ENCODE measurements at places on chromosomes 11 and 22.
A peak's percentile ranks its signal among the peaks of the same experiment; 100 is the strongest.

GRCh38 chr11:21774212-21774611 is 418.7 kb upstream of the ANO5 start:
- no peak for DNase-seq

- no peak for DNase-seq
Observed at GRCh38 chr11:70430671-70431574, 32.6 kb downstream of the CTTN start.

DNA sequence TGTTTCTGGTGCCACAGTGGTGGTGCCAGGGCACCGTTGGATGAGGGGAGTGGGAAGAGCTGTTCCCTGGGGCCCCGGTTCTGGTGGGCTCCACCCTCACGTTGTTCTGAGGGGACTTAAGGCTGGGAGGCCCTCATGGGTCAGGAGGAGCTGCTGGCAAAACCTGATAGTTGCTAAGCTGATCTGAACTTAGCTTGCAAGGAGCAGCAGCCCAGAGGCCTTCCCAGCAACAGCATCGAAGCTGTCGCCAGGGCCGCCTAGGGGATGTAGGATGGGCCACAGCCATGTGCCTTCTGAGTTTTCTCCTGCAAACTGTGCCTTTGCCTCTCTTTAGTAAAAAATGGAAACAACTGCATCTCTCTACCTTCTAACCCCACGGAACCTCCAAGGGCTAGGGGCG is 240.2 kb downstream of the TBC1D22A start:
- DNase-seq: no peak

DNA sequence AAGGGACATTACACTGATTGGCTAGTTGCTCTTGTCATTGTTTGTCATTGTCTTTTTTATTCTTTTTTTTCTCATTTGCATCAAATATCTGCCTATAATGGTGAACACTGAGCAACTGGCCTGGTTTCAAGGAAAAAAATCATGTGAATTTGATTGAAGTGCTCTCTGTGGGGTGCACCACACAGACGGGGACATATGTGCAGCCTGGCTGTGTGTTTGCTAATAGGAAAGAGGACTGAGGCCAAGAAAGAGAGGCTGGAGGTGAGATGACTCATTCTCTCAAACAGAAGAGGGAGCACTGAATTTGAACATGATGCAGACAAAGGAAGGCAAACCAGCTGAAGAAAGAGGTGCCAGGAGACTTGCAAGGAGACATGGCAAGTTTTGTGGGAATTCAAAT is 684.9 kb upstream of the CCDC90B start:
- DNase-seq: no peak

GRCh38 chr11:45847911-45848316 is 639 bp downstream of the CRY2 start:
- DNase-seq: peak; percentile 2

DNA sequence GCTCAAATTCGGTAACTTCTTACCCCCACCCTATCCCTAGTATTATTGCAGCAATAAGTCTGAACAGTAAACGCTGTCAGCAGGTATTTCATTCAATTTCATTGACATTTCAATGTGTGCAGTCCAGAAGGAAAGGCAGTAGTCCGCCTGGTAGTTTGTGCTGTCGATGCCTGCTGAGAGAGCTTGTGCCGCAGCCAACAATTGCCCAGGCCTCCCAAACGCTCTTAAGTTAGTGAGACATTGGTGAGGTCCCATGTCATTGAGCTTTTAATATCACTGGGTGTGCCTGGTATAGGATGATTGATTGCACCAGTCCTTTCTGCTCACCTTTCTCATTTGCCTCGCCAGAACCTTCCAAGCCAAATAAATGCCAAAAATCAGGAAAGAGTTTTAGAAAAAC is 28.1 kb downstream of the ALKBH3 start:
- no peak for DNase-seq

DNA sequence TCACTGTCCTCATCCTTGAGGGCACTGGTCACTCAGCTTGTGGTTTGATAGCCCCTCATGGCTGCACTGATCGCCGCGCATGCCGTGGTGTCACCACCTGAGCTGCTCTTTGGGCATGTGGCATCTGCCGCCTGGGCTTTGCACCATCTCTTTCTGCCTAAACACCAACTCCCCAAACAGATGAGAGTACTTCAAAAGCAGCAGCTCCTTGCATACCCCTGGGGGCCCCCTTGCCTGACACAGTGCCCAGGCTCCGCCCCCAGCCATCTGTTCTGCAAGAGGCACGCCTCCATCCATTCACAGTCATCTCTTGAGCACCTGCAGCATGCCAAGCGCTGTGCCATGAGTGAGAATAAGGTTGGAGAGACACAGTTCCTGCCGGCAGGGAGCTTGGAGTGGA is 104.5 kb upstream of the B3GAT1 start:
- no peak for DNase-seq

DNA sequence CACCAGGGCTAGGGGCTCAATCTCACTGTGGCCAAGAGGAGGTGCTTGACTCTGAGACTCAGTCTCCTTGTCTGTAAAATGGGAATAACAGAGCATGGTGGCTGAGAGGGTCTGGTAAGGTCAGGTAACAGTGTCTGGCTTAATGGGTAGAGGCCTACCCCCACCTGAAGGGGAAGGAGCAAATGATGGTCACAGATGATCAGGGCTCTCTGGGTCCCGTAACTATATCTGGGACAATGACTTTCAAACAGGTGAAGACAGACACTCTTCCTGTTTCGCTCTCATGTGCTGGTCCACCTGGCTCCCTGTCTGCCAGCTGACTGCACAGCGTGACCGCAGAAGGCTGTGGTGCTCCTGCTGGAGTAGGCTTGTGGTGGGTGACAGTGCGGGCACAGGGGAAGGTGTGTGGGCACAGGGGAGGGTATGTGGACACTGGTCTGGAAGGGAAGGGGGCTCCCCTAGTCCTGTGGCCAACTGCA is 4.0 kb downstream of the A4GALT start:
- no peak for DNase-seq

DNA sequence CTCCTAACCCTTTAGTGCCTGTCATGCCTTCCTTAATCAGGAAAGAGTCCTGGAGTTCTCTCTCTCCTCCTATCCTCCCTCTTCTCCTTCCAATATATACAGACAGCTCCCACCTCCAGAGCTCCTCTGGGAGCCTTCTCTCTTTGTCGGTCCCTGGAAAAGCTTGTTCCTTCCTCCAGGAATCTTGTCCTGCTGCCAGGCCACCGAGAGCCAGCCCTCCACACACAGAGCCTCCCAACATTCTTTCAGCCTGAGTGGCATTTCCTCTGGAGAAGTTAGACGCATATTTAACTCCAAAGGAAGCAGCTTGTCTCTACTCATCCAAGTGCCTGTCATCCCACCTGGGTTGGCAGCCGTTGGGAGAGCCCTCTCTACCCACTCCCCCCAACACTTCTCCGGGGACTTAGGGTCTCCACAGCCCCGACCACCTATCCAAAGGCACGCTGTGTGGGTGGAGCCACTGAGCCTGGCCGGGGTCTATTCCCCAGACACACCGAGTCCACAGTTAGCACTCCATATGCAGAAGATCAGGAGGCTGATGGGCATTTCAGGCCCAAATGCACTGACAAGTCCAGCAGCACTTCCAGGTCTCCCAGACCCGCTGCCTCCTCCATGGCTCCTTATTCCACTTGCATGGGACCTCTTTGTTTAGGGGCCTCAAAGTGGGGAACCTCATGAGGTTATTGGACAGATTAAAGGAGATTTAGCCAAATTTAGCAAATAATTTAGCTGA is 31.1 kb downstream of the DKK3 start:
- DNase-seq: no peak

DNA sequence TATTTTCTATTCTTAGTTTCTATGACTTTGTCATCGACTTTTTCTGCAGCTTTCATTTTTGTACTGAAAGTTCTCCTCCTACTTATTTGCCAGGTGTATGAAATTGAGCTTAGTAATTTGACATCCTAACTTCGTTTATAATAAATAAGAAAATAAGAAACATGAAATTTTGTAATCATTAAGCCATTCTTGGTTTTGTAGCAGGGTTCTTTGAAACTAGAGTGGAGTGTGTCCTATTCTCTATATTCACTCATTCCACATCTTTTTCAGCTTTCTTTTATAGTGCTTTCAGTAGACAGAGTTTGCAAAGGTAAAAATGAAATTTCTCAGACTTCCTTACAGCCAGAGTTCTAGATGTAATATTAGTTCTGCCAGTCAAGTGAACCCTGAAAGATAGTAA is 47.8 kb downstream of the FANCF start:
- no peak for DNase-seq

DNA sequence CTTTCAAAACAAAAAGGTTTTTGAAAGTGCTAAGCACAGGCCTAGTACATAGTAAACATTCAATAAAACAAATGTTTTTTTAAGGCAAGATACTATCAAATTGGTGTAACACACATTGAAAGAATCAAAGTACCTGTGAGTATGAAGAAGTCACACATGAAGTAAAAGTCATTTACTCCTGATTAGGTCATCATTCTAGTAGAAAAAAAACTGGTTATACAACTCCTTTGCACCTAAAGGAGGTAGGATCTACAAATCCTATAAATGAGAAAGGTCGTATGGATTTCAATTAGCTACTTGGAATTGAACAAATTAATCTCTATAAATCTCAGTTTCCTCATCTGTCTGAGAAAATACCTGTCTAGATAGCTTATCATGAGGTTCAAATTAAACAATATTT is 80.8 kb downstream of the SIK3 start:
- no peak for DNase-seq

GRCh38 chr11:46346886-46347636 is at the start of gene DGKZ:
Gene DGKZ, plus strand, starts transcription at chr11:46347463. Its CDS starts 197 bp downstream, at chr11:46347660.
- peak; percentile 59 for DNase-seq

- no peak for DNase-seq
Observed at GRCh38 chr11:128804481-128804880, 62.6 kb downstream of the KCNJ1 start.

GRCh38 chr11:45026835-45027234 is 76.2 kb upstream of the TP53I11 start:
- no peak for DNase-seq

- DNase-seq: no peak
Observed at GRCh38 chr11:128708660-128709059, 14.8 kb downstream of the FLI1 start.

GRCh38 chr11:77115181-77115611 is 12.6 kb downstream of the OMP start:
- DNase-seq: no peak

GRCh38 chr11:101666916-101667315 is 83.1 kb upstream of the TRPC6 start:
- DNase-seq: no peak

DNA sequence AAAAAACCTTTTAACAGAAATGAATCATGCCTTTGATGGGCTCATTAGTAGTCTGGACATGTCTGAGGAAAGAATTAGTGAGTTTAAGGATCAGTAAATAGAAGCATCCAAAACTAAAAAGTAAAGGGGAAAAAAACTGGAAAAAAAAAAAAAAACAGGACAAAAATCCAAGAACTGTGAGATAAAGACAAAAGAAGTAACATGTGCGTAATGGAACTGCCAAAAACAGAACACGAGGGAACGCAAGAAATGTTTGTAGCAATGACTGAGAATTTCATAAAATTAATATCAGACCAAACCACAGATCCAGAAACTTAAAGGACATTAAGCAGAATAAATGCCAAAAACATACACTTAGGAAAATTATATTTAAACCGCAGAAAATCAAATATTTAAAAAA is 77.4 kb downstream of the MS4A13 start:
- DNase-seq: no peak

- DNase-seq: no peak
Observed at GRCh38 chr11:79078999-79079398, 361.8 kb downstream of the TENM4 start.

GRCh38 chr11:113752932-113753331 is 20.6 kb downstream of the ZW10 start:
- no peak for DNase-seq

DNA sequence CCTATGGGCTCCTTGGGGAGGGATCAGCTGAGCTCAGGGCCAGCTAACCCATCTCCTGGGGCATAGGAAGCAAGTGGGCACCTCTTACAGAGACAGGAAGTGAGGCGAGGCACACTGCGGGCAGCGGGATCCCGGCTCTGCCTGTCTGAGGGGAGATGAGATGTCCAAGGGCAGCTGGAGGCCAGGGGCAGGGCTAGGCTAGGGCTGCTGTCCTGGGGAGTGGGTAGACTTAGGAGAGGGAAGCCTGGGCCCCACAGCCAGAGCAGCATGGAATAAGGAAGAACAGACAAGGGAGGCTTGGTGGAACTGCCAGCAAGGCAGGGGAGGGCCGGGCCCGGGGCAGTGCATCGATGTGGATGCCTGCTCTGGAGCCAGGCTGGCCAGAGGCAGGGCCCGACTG is 76.3 kb downstream of the MORC2 start:
- no peak for DNase-seq

DNA sequence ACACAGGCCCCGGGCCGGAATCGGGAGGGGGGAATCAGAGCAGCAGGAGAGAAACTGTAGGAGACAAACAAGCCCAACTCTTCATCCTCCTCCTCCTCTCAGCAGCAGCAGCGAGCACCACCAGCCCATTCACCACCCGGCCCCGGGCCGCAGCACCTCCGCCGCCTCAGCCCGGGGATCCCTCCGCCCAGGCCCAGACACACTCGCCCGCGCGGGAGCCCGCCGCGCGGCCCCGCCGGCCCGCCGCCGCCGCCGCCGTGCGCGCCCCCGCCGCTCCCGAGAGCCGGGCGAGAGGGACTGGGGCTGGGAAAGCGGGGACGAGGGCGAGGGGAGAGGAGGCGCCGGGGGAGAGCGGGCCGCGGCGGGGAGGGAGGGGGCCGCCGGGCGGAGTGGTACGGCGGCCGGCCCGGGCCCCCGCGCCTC is at the start of gene PHF21A:
Gene PHF21A (minus strand): TSS at position 154 of the 423 bp plus-strand sequence. CDS start 37,235 bp downstream, outside the sequence.
- DNase-seq: peak; percentile 74

DNA sequence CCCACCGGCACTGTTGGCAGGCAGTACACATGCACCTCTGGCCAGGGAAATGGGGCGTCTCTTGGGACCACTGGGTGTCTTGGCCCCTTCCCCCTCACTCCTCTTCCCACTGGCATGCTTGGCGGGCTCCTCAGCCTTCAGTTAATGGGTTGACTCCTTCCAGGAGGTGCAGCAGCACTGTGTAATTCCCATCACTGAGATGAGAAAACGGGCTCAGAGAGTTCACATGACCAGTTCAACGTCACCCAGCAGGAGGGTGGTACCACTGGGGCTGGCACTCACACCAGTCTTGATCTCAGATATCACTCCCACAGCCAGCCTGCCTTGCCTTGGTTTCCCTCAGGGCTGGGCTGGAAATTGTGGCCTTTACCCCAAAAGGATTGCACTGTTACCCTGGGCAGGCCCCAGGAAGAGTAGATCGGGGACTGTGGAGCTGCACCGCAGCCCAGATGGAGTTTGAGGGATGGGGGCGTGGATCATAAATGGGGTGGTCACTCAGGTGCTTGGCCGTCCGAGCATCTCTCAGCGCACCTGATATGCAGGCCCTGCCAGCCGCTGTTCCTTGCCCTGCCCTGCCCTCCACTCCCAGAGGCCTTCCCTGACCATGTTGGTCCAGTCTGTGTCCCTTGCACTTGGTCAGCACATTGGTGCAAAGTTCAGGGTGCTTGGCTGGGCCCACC is 16.9 kb downstream of the CAPN5 start:
- no peak for DNase-seq

DNA sequence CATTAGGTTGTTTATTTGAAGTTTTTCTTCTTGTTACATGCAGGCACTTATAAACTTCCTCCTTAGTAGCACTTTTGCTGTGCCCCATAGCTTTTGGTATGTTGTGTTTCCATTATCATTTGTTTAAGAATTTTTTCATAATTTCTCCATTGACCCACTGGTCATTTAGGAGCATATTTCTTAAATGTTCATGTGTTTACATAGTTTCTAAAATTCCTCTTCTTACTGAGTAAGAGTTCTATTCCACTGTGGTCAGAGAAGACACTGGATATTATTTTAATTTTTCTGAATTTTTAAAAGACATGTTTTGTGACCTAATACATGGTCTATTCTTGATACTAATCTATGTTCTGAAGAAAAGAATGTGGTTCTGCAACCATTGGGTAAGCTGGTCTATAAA is 333.0 kb downstream of the DDX10 start:
- no peak for DNase-seq

- no peak for DNase-seq
Observed at GRCh38 chr22:31272522-31273446, 19.5 kb downstream of the PIK3IP1 start.

Data from stimulated activated CD8-positive, alpha-beta memory T cell treated with anti-CD3 and anti-CD28 coated beads, Interleukin-7, amount 100 ng/mL, for 24 hours (primary cell).